ENCODE measurements at places on chromosomes 4 and X.

DNA sequence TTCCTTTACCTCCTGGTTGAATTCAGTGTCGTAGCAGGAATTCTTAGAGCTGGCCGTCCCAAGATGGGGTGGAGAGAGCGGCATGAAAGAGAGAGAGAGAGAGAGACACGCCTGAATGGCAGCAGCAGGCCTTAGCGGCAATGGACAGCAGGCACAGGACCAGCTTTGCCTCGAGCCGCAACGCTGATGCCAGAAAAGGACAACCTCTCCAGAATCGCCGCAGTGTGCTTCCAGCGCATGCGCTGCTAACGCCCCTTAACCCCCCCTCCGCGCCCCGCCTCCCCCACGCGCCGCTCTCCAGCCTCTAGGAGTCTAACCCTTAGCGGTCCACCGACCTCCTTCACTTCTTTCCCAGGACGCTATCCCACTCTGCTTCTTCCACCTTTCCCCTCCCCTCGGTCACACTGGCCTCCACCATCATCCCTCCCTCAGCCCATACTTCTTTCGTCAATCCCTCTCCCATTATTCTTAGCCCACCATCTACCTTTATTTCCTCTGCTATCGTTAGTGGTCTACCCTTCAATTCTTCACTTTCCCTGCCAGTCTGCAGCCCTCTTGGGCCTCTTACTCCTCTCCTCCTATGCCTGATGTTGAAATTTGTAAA is 10.5 kb upstream of the ZCCHC13 start:
- DNase-seq: peak; percentile 80

DNA sequence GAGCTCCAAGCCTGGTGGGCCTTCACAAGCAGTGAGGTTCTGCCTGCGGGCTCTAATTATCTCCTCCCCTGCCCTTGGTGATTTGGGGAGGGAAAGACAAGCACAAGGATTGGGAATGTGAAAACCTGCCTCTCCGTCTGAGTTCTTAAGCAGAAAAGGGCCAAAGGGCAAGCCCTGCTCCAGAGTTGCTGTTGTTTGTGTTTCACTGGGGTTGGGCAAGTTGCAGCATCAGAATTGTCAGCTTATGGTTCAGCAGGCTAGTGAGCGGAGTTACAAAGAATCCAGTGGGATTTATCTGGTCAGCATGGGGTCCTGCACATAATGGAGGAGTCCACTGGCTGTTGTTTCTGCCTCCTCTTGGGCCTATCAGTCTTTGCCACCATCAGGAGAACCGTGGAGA is 60.5 kb downstream of the NHS start:
- no peak for DNase-seq

DNA sequence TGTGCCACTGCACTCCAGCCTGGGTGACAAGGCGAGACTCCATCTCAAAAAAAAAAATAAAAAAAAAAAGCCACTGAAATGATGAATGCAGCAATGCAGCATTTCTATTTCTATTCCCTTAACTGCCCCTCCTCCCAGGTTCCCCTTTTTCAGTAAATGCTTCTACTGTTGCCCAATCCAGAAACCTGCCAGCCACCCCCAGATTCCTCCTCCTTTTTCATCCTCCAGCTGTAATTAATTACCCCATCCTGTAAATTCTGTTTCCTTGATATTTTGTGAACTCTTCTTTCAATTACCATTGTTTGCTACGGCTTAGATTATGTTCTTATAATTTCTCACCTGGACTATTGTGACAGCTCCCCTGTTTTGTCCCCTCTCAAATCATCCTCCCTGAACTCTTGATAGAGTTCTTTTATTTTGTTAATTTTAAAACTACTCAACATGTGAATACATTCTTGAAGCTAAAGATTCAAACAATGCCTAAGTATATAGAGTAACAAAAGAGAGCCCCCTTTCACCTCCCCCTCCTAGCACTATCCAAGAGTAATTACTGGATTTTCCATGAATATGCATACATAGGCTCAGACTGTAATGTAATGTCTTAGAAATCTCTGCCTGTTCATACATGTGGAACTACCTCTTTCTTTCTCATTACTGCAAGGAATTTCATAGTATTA is 140.6 kb upstream of the GPC4 start:
- no peak for DNase-seq

- DNase-seq: no peak
Observed at GRCh38 chr4:101292214-101292613, 55.1 kb downstream of the PPP3CA start.

DNA sequence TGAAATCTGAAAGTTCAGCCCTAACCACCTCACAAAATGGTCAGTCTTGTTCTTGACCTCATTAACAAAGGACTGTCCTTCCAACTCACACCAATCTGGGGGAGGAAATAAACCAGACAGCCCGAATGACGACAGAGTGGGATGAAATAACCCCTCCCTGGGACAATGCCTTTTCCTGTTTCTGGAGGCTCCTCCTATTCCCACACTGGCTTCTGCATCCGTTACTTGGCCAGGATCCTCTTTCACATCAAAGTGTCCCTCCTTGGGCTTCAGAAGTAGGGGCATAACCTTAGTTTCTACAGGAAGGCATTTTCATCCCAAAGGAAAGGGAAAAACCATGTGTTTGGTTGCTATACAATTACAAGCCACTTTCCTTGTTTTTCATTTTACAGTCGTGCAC is 59.8 kb upstream of the RPL34 start:
- DNase-seq: no peak

DNA sequence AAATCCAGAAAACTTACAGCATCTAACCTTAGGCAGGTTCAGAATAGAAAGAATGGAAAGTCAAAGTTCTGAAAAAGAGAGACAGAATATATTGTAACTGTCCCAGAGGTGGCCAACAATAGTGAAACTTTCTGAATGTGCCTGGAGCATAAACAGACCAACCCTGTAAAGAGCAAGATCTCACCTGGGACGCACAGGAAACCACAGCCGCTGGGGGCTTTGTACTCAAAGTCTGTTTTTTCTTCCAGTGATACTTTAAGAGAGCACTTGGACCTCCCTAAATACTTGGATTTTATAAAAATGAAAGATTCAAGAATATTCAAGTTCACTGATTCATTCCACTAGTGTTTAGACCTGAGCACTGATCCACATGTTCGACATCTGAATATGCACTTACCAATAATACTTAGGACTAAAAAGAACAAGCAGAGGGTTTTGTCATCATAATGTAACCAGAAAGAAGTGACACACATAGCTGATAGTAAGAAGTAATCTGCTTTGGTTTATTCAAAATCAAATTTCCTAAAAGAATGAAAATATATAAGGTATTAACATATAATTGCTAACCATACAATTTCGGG is 35.3 kb downstream of the ARAP2 start:
- DNase-seq: no peak

GRCh38 chr4:84916227-84916626 is 50.3 kb downstream of the WDFY3 start:
- DNase-seq: no peak

GRCh38 chr4:107148904-107149303 is 112.8 kb upstream of the DKK2 start:
- no peak for DNase-seq

DNA sequence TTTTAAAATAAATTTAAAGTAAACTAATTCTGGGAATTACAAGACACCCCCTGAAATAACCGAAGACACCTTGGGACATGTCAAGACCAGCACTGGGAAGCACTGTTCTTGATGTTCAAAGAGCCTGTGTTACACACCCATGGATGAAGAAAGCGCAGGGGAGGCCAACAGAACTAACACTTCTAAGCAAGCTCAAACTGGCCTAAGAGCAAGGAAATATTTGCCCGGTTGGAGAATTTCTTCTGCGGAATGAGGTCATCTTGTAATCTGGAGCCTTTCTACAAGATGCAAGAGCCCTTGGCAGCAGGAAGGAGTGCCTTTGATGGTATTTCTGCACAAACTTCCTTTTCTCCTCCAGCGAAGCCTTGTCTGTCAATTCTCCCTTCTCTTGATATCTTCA is 9.3 kb upstream of the EFHC2 start:
- DNase-seq: no peak

DNA sequence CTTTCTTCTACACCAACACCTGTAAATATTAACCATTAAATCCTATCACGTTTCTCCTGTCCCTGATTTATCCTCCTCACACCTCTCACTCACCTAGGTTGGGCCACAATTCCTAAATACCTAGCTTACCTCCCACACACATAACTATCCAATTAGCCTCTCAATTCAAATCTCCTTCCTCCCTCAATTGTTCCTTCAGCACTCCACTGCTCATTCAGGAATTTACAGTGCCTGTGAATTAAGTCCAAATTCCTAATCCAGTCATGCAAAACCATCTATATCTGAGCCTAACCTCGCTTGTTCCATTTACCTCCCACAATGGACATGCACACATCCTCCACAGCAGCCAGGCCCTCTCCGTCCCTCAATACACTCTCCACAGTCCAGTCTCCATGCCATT is 17.5 kb downstream of the ANXA5 start:
- no peak for DNase-seq

GRCh38 chrX:140971099-140971795 is 31.1 kb upstream of the SPANXB1 start:
- DNase-seq: no peak

DNA sequence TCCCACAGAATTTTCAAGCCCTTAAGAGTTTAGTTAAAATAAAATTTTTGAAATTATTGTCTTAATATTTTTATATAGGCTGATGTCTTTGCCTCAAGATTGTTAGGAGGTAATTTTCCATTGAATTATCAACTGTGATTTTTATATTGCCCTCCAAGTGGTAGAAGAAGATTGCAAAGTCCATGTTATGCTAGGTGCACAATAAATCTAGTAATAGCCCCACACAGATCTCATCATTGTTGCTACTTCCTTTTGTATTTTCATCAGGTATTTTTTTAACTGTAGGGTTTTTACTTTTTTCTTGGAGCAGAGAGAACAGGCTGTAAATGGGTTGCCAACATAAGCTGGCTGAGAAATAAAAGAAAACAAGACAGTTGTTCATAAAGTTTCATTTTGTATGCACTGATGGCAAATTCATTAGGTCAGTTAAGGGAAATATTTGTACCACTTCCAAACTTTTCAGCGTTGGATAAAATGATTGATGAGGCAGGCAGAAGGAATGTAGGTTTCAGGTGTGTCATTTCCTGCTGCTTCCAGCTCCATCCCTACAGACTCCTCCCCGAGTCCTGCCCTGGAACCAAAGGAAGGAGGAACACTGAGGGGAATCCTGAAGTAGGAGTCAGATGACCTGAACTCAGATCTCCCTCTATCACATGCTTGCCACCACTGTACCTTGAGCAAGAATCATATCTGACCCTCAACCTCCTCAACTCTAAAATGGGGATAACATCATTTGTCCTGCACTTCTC is 105.5 kb downstream of the PRRG1 start:
- DNase-seq: no peak

DNA sequence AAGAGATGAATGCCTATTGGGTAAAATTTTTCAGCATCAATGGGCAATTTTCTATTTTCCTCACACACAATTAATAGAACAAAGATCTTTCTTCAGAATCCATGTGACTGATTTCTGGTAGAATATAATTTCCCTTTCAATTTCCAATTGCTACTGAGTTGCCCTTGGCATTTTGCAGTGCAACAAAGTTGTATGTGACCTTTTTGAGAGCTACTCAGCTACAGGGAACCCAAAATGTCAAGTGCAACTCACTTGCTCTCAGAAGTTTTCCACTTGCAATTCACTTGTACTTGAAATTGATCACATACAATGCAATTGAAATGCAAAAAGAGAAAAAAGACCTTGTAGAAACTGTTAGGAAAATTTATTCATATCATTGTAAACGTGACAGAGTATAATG is 245.5 kb downstream of the BANK1 start:
- DNase-seq: no peak

DNA sequence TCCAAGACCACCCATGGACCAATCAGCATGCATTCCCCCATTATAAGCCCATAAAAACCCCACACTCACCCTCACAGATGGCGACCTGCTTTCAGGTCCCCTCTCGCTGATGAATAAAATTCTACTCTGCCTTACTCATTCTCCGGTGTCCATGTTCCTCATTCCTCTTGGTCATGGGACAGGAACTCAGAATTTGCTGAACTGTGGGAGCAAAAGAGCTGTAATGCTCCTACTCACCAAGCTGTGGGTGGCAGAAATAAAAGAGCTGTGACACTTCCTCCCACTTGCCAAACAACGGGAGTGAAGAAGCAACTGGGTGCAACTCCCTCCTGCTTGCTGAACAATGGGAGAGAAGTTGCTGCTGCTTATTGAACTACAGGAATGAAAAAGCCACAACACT is 168.5 kb upstream of the PCDH18 start:
- no peak for DNase-seq

GRCh38 chr4:53818104-53818503 is 226.8 kb upstream of the LNX1 start:
- DNase-seq: no peak

DNA sequence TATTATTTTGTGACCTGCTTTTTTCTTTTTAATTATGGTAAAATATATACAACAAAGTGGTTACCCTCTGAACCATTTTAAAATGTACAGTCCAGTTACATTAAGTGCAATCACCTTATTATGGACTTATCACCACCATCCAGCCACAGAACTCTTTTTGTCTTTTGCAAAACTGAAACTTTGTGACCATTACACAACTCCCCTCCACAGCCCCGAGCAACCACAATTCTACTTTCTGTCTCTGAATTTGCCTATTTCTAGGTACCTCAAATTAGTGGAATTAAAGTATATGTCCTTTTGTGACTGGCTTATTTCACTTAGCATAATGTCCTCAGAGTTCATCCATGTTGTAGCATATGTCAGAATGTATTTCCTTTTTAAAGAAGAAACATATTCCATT is 39.3 kb upstream of the WWC2 start:
- no peak for DNase-seq

DNA sequence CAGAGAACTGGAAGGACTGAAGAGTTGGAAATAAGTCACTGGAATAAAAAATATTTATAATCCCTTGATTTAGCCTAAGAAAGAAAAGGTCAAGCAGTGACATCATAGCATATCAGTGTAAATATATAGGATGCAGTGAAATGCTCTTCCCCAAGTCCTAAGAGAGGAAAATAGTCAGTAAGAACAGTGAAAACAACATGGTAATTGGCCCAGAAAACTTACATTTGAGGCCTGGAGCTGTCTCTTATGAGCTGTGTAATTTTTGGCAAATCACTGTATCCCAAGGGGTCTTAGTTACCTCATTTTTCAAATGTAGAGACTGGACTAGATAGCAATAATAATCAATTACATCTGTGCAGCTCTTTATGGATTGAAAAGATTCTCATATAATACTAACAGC is 255.7 kb upstream of the AR start:
- no peak for DNase-seq

GRCh38 chrX:65642914-65643491 is 24.5 kb upstream of the MSN start:
- DNase-seq: no peak

- no peak for DNase-seq
Observed at GRCh38 chr4:88029556-88029955, 22.1 kb downstream of the PKD2 start.

DNA sequence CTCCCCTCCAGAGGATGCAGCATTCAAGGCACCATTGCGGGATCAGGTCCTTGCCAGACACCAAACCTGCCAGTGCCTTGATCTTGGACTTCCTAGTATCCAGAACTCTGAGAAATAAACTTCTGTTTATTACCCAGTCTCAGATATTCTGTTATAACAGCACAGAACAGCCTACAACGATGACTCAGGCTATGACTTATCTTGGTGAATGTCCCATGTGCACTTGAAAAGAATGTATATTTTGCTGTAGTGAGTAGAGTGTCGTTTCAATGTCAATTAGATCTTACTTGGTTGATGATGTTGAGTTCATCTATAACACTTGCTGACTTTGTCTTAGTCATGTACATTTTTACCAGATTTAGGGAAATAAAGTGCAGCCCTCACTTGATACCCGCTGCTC is 34.5 kb upstream of the PGRMC1 start:
- no peak for DNase-seq
